ENCODE measurements at places on chromosomes 4 and X.

GRCh38 chrX:3143043-3143799 lies 102.0 kb downstream of the ARSF start:
- DNase-seq = no peak

GRCh38 chr4:123398853-123399626 lies 2.4 kb downstream of the SPRY1 start:
- no peak for DNase-seq

GRCh38 chr4:3361406-3361805 lies 68.6 kb downstream of the RGS12 start:
- no peak for DNase-seq

GRCh38 chr4:148845609-148846008 lies 403.4 kb upstream of the NR3C2 start:
- no peak for DNase-seq

- peak; percentile 26 for DNase-seq
Observed at GRCh38 chr4:102585329-102585728, 84.2 kb downstream of the NFKB1 start.

- DNase-seq = no peak
Observed at GRCh38 chrX:133415276-133416105, at the start of gene GPC4. Gene GPC4 (minus strand): TSS chrX:133415489. CDS start chrX:133414965, 524 bp downstream.

DNA sequence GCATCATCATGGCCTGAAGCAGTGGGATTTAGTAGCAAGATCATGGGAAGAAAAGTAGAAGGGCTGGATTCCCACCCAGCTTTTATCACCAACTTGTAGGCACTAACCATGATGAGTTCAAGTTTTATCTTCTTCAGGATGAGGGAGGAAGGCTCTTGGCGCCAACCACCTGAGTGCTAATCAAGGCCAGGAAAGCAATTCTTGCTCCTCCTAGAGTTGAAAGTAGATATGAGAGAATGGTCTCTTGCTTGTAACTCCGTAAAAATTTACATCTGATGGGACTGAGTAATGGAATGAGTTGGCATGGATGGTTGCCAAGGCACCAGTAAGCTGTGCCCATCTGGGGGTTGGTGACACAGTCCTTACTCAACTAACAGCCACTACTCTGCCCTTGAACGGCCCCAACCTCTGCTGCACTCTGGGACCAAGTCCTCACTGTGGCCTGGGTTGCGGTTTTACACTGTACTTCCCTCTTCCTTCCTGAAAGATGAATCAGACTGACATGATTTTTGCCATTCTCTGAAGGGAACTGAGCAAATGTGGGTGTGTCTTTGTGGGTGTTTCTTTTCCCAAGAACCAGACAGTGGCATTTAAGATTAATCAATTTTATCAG lies 39.4 kb upstream of the NDP start:
- peak; percentile 44 for DNase-seq

GRCh38 chr4:126611900-126612299 lies 1020.9 kb upstream of the INTU start:
- DNase-seq = no peak

- DNase-seq = no peak
Observed at GRCh38 chrX:23797371-23798128, 14.6 kb downstream of the SAT1 start.

DNA sequence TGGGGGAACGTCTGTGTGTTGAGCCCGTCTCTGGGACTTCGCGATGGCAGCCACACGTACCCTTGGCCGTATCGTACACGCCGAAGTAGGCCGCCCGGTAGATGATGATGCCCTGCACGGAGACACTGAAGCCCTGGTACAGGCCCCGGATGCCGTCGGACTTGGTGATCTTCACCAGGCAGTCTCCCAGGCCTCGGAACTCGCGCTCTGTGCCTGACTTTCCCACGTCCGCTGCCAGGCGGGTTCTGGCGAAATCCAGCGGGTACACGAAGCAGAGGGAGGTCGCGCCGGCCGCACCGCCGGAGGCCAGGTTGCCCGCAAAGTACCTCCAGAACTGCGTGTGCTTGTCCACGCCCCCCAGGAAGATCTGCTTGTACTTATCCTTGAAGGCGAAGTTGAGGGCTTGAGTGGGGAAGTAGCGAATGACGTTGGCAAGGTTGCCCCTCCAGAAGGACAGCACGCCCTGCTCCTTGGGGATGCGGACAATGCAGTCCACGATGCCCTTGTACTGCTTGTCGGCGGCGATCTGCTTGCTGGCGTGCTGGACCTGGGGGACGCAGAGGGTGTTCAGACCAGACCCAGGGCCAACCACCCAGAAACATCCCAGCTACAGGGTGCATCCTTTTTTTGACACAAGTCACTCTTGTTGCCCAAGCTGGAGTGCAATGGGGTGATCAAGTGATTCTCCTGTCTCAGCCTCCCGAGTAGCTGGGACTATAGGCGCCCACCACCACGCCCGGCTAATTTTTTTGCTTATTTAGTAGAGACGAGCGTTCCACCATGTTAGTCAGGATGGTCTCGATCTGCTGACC lies 2.5 kb downstream of the SLC25A6 start:
- no peak for DNase-seq

DNA sequence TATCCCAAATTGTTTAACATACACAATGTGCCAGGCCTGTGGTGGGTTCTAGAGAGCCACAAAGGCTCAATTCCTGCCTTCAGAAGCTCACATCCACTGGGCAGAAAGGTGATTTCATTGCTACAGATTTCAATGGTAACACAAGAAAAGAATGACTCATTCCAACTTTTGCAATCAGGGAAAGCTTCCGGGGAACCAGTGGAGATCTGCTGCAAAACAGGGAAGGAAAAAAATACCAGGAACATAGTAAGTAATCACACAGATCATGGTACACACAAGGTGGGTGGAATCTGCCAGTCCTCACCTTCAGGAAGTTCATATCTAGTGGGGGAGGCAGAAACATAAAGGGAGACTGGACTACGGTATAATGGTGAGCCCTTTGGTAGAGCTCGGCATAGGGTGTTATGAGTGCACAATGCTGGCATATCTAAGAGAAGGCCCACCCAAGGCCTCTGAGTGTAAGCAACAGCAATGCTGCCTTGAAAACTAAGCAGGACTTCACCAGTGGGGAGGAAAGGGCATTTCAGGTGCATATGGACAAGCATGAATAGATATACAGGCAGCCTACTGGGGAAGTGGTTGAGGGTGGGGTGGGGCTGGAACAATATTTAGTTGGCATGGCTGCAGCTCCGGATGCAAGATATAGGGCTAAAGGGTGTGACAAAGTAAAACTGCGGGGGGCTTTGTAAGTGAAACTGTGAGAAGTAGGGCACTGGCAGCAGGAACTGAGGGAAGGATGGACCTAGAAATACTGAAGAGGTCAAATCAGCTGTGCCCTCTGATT lies 24.2 kb downstream of the GPRIN3 start:
- DNase-seq = no peak

DNA sequence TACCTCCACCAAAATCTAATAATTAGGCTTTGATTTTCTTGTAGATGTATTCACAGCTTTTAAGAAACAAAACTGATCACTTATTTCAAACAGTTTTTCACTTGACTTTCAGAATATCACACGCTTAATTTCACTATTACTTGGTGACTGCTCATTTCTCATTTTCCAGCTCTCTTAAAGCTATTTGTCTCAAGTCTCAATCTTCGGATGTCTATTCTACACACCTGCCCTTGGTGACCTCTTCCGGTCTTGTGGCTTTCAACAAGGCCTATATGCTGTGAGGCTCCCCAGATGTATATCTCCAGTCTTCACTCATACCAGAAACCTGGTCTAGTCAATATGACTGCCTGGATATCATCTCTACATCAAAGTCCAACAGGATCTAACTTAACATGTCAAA lies 34.9 kb upstream of the ANXA10 start:
- no peak for DNase-seq

- DNase-seq = no peak
Observed at GRCh38 chr4:122845760-122846159, 19.1 kb downstream of the FGF2 start.

DNA sequence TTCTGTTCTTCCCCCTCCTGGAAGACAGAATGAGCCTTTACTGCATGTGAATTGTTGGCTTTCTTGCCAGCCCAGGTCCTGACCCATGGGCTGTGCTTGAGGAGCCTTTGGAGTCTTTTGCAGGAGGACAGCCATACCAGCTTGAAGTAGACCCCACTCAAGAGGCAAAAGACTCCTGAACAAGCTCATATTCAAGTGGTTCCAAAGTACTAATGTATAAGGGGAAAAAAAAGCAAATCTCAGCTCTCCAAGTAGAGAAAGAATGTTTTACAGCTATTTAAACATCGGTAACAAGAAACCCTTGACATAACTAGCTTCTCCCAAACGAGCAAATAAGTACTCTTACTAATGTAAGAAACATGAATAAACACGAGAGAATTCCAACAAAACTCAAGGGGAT lies 174.9 kb upstream of the MXRA5 start:
- no peak for DNase-seq

- DNase-seq = no peak
Observed at GRCh38 chr4:136935871-136936270, 596.4 kb downstream of the PCDH18 start.

DNA sequence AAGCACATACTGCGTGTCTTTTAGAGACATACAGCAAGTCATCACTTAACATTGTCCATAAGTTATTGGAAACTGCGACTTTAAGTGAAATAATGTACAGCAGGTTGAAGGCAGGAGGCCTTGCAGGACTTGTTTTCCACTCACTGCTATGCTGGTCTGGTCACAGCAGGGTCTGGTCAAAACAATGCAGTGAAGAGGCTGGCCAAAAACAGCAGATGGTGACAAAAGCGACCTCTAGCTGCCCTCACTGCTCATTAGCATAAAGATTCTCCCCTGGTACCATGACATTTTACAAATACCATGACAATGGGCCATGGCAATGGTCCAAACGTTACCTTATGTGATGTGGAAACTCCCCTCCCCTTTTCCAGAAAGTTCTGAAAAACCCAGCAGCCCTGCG lies 1283.6 kb downstream of the FSTL5 start:
- DNase-seq = no peak

DNA sequence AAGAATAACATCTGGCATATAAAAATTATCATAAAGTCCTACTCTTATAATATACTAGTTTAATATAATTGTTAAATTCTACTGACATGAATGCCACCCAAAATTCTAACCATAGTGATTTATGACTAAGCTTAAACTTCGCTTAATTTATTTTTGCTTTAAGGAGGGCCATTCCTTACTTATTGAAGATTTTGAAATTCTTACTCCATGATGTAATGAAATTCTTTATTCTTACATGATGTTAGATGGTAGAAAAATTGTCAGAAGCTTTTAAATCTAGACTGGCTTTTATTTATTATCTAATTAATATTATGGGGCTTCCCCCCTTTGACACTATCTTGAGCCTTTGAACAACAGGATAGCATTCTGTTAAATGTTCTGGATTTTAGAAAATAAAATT lies 19.5 kb upstream of the SUPT20HL2 start:
- no peak for DNase-seq

- no peak for DNase-seq
Observed at GRCh38 chr4:150217808-150218207, 139.6 kb downstream of the DCLK2 start.

DNA sequence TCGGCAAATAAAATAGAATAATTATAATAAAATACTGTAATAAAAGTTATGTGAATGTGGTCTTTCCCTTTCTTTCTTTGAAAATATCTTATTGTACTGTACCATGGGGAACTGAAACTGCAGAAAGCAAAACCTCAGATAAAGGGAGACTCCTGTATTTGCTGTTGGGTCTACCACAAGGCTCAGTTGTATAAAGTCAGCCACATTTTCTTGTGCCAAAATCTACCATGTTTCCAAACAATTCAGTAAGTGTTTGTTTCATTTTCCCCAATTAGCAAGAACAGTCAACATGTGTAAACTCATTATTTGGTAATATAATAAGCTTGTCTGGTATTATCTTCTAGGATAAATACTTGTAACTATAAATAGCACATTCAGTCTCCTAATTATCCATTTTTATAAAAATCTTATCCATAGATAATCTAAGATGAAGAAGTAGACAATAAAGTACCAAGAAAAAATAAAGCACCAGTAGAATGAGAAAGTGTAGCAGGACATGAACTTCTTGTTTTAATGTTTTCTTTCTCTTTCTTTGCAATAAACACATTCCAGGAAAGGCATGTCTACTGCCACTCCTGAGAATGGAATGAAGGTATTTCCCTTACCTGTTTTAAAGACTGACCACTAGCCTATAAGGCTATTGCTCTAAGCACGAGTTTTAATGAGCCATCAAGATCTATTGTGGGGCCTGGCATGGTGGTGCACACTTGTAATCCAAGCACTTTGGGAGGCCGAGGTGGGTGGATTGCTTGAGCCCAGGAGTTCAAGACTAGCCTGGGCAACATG lies 15.0 kb upstream of the OTUD4 start:
- DNase-seq = no peak

DNA sequence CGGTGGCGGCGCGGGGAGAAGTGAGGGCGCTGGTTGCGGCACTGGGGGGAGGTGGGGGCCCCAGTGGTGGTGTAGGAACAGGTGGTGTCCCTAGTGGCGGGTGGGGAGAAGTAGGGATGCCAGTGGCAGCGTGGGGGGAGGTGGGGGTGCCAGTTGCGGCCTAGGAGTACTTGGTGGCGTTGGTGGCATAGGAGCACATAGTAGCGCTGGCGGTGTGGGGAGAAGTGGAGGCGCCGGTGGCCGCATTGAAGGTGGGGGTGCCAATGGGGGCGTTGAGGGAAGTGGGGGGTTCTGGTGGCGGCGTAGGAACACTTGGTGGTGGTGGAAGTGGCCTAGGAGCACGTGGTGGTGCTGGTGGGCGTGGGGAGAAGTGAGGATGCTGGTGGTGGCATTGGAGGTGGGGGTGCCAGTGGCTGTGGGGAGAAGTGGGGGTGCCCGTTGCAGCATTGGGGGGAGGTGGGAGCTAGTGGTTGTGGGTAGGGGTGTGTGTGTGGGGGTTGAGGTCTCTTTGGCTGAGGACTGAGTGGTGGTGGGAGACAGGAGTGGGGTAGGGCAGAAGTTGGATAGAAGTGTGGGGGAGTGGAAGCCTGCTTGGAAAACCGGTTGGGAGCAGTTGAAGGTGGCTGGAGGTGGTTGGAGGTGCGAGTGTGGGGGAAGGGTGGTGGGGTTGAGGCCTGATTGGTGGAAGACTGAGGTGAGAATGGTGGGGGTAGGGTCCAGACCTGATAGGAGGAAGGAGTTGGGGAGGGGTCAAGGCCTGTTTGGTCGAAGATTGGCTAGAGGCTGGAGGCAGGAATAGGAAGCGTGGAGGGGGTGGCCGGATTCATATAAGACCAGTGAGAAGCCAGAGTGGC lies 1.1 kb downstream of the GCNA start:
- no peak for DNase-seq

GRCh38 chrX:34915463-34916225 lies 27.0 kb upstream of the FAM47B start:
- DNase-seq = no peak

GRCh38 chr4:3823496-3824341 lies 57.5 kb downstream of the ADRA2C start:
- no peak for DNase-seq
